ENCODE measurements at places on chromosomes 1 and 21. TPM values are rescaled to one million over a fixed set of nuclear protein-coding genes. Genes with fewer than 3 reads are reported as not detected.

GRCh38 chr1:11285883-11286734 lies 13.1 kb downstream of the UBIAD1 start:
- DNase-seq = peak; percentile 28

The PRELP gene
- not detected for total RNA-seq

The RAD54L gene
- total RNA-seq = 24.2 TPM

The FAM72A gene
- 9.1 TPM for total RNA-seq

DNA sequence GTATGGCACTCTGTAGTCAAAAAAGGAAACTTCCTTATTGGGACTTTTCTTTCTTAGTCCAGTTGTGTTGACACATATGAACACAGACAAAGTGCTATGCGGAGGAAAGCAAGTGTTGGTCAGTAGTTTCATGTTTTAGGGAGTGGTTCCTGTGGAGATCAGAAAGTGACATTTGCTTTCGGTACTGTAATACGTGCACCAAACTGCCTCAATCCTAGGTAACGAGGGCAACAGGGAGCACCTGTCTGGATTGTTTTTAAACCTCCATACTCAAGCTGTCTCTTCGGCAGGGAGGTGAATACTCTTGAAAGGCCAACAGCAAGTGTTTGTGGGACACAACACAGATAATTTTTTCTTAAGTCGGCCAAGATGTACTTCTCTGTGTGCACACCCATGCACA lies 9.1 kb downstream of the RHOU start:
- no peak for DNase-seq

The F13B gene
- not detected for total RNA-seq

DNA sequence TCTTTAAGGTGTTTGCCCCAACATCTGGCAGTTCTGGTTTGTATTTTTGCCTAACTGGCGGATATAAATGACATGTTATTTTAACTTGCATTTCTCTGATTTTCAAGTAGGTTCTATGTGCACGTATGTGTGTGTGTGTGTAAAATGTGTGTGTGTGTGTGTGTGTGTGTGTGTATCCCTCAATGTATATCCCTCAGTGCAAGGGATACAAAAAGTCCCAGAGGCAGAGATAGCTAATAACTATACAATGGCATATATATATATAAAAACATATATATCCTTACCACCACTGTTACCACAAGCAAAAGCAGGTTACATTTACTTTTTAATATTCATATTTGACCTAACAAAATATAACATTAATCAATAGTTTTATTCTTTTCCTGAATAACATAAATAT lies 95.0 kb upstream of the NR5A2 start:
- DNase-seq = no peak

DNA sequence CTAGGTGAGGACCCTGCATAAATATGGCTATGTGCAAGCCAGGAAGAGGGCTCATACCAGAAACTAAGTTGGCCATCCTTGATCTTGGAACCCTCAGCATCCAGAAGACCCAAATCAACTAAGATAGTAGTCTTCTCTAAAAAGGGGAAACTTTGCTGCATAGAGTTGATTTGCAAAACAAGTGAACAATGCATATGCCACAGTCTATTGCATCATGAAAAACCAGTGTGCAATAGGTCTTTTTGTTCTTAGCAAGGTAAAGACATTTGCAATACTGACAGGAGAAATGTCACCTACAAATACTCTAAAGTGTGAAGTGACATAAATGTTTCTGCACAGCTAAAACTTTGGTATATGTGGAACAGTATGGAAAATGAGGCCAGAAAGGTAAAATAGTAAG lies 2.0 kb upstream of the IFI16 start:
- DNase-seq = no peak

- no peak for DNase-seq
These were observed 153.0 kb downstream of the KCNJ6 start for GRCh38 chr21:37763298-37763697.

DNA sequence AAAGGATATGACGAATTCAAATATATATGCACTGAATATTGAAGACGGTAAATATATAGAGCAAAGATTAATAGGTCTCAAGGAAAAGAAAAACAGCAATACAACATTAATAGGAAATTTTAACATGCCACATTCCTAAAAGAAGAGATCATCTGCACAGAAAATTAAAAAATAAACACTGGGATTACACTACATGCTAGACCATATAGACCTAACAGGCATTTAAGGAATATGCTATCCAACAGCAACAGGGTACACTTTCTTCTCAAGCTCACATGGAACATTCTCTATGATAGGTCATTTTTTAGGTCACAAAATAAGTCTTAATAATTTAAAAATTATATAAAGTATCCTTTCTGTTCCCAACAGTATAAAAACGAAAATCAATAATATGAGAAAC lies 1038.3 kb downstream of the KCNT2 start:
- DNase-seq = no peak

GRCh38 chr1:192601143-192601542 lies 25.6 kb downstream of the RGS1 start:
- no peak for DNase-seq

DNA sequence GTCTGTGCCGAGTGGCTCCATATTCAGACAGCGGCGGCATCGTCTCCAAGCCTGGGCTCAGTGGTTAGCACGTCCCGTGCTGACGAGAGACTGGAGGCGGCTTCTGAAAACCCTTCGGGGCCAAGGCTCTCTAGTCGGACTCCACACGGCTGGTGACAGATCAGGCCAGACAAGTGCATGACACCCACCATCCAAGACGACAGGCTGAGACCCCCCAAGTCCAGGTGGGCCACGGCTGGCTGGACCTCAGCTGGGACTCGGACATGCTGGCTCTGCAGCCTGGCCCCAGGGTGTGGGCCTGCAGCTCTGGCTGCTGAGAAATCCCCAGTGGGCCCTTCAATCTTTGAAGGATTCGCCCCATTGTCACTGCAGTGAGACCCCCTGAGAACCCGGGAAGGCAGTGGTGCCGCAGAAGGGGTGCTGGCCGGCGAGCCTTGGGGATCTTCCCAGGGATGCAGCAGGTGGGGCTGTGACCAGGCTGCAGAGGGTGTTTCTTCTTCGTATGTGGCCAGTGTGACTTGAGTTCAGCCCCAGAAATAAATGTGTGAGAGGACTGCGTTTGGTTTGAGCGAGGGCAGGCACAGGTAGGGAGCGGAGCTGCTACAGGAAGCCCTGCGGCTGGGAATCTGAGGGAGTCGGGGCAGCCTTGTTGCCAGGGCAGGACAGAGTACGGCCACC lies 15.9 kb upstream of the SLC19A1 start:
- no peak for DNase-seq

- no peak for DNase-seq
These were observed 67.5 kb upstream of the RGS7 start for GRCh38 chr1:241424480-241424971.

GRCh38 chr1:74396462-74396861 lies 115.9 kb downstream of the LRRC53 start:
- DNase-seq = no peak

DNA sequence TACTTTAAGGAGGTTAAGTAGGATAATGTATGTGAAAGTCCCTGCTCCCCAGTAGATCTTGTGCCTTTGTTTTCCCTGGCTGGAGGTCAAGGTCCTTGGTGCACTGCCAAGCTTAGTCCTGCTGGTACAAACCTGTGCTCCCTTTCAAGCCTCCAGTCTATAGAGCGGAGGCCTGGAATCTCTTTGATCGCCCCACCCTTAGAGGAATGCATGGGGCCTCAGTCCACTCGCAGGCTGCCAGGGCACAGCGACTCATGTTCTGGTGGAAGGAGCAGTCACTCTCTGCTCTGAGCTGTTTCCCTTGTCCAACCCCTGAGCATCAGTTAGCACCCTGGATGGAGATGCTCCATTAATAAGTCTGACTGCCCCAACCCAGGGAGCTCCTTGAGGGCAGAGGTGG lies 121.8 kb downstream of the HMGB4 start:
- peak; percentile 71 for DNase-seq

The DNAI4 gene
- total RNA-seq = 4.3 TPM

DNA sequence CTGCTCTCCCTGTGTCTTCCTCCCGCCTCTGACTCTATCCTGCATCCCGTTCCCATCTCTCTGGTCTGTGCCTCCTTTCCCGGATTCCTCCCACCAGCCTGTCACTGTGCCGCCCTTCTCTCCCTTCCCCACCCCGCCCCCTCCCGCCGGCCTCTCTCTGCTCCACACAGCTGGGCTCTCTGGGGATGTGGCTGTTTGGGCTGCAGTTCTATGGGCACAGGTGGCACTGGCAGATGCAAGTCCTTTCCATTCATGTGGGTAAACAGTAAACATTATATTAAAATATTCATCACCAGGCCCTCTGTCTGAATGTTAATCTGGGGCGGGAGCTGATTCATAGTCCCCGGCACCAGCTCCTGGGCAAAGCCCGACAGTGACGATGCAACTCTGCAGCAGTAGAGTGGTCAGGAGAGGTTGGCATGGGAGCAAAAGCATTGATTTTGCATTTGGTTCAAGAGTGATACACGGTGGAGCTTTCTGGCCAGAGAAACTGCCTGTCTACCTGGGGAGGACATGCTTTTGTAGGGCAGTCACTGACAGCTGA lies 249.3 kb downstream of the TNR start:
- DNase-seq = no peak

DNA sequence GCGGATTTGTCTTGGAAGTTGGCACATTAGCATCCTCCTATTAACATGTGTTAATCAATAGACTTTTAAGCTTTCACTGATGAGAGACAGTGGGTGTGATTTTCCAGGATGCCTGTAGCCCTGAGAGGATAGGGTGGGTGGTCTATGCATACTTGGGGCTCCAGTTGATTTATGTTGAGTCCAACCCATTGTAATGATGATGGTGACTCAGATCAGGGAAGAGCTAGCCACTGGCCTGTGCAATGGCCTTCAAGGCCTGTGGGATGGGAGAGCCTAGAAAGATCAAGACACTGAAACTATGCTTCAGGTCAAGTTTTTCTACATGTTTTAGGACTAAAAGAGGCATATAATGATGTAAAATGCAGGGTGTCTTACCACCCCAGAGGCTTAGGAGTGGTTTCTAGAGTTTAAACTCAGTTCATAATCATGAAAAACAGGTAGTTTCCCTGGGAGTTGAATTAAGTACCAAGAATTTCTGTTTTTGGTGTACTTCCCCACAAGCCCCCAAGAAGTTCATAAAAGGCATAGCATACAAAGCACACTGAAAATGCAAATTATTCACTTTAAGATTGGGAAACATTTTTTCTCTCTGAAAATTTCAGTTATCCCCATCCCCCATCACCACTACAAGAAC lies 19.9 kb downstream of the BEND5 start:
- no peak for DNase-seq

DNA sequence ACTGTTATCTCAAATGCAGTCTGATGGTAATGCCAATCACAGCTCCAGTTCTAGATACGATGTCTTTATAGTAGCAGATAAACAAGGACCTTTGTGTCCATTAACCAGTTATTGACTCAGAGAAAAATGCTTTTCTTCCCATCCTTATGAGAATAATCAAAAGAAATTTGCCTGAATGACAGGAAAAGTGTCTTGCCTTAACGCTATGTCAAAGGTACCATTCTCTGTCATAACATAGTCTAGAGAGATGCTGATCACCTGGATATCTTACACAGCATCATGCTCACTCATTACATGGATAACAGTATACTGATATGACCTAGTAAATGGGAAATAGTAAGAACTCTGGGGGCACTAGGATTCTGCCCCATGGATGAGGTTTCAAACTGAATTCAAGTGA lies 151.7 kb upstream of the NEGR1 start:
- DNase-seq = no peak

DNA sequence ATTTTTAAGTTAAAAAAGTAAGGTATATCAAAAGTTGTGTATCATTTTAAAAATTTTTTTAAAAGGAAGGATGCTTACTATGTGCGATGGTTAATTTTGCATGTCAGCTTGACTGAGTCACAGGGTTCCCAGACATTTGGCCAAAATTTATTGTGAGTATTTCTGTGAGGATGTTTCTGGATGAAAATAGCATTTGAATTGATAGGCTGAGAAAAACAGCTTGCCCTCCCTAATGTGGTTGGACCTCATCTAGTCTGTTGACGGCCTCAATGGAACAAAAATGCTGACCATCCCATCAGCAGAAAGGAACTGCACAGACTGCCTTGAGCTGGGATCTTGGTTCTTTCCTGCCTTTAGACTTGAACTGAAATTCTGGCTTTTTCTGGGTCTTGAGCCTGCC lies 724.5 kb downstream of the NCAM2 start:
- peak; percentile 40 for DNase-seq

The PGLYRP3 gene
- total RNA-seq = not detected

DNA sequence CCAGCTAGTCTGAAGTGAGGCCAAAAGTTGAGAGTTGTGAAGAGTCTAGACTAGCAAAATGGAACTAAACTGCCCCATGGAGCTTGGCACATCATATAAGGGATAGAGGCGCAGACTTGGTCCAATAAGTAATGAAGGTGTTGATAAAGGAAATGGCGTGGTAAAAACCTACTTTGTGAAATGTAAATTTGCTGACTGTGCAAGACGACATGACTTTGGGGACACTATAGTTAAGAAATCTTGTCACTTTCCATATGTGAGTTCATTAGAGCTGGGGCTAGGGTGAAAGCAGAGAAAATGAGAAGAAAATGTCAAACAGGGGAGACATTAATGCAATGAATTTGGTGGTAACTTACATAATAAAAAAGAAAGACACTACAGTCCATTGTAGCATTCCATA lies 50.1 kb downstream of the CLDN17 start:
- DNase-seq = no peak

DNA sequence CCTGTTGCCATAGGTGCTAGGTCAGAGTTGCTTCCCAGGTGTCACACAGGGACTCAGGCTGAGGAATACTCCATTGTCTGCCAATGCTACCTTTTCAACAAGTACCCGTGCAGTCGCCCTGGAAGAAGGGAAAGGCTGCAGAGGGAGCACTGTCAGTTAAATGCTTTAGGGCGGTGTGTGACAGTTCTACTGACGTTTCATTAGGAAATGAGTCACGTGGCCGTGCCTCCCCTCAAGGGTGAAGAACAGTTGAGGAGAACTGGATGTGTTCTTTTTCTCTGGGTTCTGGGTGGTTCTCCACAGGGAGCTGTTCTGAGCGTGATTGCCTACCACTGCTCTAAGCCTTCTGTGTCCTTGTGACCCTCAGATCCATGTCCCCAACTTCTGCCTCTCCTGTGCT lies 197.6 kb downstream of the CACNA1E start:
- no peak for DNase-seq

DNA sequence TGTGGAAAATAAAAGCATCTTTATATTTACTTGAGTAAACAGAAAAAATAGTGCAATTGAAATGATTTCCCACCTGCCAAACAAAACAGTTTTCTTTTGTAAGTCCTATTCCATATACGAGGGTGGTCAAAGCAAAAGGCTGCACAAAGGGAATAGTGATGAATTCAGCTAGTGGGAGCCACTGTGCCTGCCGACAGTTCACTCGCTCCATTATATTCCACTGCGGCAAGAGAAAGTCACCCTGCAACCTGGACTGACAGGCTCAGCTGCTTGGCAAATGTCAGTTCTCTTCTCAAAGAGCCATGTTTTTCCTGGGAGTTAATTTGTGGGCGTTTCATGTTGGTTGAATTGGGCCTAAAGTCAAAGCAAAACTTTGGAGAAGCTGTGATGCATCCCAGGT lies 145.4 kb downstream of the LMO4 start:
- no peak for DNase-seq

The NTMT2 gene
- not detected for total RNA-seq

All from M059J (cell line).